Effector memory CD8-positive, alpha-beta T cell (primary cell): ENCODE measurements at places on chromosomes 6 and 20.

DNA sequence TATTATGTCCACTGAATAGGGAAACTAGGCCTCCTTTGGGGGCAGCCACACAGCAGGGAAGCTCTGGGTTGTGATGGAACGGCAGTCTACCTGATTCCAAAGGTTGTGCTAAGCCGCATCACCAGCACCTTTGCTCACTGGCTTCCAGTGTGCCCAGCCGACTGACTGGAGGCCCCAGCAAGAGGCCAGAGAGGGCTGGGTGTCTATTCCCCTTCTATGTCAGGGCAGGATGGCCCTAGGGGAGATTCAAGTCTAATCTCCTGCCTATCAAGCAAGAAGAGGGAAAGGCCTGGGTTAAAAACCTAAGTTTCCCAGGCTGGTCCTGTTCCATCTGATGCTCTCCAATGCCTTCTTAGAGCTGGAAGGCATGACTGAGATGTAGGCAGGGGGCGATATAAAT is 53.6 kb downstream of the JPH2 start:
- DNase-seq: no peak

- no peak for DNase-seq
Measured at GRCh38 chr20:43982016-43982415, 67.4 kb downstream of the TOX2 start.

- no peak for DNase-seq
Measured at GRCh38 chr20:12729326-12729725, 279.4 kb upstream of the SPTLC3 start.

DNA sequence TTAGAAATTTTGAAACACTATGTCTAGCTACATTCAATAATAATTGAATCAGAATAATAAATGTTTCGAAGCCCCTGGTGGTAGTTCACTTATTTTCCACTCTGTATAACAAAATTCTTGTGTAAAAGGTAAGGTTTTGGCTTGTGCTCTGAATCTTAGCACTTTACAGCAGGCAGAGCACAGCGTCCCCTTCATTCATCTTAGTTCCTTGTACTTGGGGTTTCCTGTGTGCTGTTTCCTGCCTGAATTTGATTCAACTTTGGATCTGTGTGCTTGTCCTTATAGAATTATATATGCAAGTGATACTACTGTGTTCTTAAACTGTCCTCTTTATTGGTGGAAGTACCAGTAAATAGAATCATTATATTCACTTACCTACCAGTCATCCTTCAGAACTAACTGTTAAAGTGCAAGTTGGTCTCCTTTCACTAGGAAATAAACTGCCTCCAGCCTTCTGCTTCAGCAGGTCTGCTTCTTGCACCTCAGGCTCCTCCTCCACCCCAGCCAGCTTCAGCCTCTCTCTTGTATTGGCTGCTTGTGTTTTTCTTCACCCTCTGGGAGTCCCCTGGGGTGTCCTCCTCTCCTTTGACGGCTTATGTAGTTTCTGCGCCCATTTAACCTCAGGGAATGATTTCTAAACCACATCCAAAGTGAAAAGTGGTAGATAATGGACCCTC is 28.8 kb upstream of the TULP4 start:
- no peak for DNase-seq

DNA sequence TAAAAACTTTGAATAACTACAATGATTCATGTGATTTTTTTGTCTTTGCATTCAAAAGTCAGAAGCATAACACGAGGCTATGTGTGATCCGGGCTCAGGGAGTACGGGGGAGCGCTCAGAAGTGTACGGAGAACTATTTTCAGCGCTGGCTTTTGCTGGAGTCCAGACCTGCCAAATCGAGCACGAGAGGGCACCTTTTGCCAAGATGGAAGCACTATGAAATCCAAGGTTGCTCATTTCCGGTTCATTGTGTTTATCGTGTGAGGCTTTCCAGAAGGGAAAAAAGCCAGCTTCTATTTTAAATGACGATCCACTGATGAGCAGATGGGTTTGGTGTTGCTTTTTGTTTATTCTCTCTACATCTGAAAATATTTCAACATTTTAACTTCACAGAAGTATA is 11.3 kb downstream of the RAMACL start:
- DNase-seq: no peak

GRCh38 chr6:160063771-160064413 is 57.7 kb upstream of the SLC22A1 start:
- no peak for DNase-seq
